ENCODE measurements at places on chromosomes 12 and 14.

- DNase-seq, result no peak
Measured at GRCh38 chr12:68646484-68646883, 35.8 kb downstream of the RAP1B start.

- no peak for DNase-seq
Measured at GRCh38 chr12:20588042-20588441, 107.1 kb upstream of the SLCO1C1 start.

- peak; percentile 74 for DNase-seq
Measured at GRCh38 chr14:99127651-99128167, 144.3 kb downstream of the BCL11B start.

DNA sequence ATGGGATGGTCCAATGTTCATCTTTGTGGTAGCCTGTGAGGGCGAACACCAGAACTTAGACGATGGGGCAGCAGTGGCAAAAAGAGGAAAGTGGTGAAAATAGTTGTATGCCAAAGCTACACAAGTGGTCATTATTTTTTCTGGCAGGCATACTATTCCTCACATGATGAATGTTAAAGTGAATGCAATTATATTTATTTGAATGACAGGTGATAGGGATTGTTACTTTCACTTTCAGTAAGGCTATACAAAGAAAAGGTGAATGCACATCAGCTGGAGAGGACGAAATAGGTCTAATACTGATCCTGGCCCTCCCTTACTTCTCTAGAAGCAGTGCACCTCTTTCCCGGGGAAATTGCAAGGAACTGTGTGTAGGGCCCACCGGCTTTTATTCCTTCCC, 470.1 kb downstream of the TMTC2 start:
- DNase-seq, result no peak

- no peak for DNase-seq
Measured at GRCh38 chr12:131105736-131106348, 152.1 kb downstream of the ADGRD1 start.

GRCh38 chr12:108856428-108857157, 790 bp downstream of the SSH1 start:
- DNase-seq, result peak; percentile 72

DNA sequence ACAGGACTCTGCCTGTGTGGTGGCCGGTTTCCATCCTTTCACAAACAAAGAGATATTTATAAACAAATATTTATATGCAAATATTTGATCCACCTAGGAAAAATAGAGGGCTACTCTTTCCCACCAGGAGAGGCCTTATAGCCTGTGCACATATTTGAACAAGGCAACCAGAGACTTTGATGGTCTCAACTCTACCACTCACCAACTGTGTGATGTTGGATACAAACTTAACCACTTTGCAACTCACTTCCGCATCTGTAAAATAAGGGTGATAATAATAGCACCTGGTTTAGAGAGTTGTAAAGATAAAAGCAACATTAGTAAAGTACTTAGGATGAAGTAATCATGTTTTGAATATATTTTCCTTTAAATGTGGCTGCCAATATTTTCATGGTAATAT, 1.5 kb upstream of the CLEC12A start:
- DNase-seq, result no peak

DNA sequence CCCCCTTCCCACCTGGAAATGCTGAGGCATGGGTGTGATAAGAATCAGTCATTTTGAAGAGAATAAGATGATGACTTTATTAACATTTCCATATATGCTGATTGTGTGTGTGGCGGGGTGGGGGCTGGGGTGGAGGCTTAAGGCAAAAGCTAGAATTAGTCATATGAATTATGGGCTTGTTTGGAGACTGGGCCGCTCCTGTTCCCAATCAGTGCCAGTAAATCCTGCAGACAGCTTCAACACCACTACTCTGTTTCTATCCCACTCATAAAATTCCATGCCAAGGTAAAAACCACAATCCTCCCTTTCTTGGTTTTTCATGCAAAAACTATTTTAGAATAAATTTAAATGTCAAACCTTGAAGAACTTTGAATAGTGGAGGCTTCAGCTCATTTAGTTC, 29.9 kb upstream of the SLC38A2 start:
- DNase-seq, result peak; percentile 99

DNA sequence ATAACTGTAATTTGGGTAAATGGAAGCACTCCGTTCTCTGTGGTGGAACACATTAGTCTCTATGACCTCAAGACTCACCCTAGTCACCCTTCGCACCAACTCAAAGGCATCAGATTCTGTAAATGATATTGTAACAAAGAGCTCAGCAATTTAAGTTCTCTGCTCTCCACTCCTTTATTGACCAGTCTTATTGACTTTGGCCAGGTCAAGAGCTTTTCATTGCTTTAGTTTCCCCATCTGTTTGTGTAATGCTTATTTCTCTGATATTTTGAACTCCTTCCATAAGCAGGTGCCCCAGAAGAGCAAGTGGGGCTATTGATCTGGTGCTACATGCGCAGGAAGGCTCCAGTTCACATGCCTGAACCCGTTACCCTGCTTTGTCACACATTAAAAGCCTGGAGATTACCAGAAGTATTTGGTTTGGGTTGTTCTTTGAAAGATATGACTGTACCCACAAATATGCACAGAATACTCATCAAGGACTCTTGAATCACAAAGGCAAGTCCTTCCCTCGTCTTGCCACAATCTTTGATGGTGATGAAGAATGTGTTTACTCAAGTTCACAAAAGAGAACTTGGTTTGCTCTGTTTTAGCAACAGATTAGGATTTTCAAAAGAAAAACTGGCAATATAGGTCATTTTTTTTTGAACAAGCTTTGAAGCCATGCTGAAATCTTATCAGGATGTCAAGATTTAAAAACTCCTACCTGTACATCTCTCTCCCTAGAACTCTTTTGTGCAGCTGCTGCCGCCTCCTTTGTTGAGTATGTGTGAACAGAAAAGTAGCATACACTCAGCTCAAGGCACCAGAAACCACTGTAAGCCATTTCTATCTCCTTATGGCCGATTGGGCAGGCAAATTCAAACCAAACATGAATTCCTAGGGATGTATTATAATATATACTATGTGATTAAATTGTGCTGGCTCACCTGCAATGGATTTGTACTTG, 193.9 kb downstream of the BCAT1 start:
- DNase-seq, result peak; percentile 89

DNA sequence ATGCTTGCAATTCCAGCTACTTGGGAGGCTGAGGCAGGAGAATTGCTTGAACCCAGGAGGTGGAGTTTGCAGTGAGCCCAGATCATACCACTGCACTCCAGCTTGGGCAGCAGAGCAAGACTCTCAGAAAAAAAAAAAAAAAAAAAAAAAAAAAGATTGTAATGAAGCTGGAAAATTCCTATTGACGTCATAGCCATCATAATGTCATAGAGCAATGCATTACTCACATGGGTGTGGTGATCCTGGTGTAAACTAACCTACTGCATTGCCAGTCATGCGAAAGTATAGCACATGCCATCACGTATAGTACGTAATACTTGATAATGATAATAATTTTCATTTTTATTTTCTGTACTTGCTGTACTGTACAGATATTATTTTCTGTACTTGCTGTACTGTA, 42.7 kb upstream of the NID2 start:
- DNase-seq, result no peak

DNA sequence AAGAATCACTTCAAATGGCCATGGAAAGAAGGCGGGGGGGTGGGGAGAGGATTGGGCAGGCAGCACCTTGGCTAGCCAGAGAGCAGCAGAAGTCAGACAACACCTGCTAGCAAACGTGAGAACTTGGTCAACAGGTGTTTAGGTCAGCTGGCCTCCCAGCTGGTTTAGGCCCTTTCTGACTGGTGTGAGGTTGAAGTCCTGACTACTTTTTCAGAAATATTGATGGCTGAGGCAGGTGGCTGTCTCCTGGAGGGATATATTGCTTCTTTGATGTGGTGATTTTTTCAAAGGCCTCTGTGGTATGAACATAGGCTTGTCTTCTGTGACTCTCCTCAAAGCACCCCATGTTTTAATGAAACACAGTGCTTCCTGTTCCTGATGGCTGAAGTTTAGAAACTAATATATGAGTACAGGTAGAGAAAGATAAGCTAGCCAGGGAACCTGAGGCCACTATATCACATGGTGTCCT, 238.2 kb upstream of the SSTR1 start:
- no peak for DNase-seq

DNA sequence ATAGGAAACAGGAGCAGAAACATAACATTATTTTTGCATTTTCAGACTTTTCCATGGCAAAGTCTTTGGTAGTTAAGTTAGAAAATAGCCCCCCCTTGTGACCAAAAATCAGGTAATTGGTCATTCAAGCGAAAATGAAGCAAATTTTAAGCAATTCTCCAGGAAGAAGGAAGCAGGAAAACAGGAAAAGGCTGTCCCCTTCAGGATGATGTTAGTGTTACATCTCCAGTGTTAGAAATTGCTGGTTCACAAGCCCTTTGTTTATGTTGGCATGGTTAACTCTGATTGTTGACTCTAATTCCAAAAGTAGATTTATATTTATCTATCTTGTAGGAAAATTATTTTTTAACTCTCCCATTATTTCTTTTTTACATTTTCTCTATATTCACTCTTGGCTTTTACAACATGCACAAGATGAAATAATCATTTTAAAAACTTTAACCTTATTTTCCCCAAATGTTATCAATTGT, 18.8 kb upstream of the GAS2L3 start:
- peak; percentile 83 for DNase-seq

DNA sequence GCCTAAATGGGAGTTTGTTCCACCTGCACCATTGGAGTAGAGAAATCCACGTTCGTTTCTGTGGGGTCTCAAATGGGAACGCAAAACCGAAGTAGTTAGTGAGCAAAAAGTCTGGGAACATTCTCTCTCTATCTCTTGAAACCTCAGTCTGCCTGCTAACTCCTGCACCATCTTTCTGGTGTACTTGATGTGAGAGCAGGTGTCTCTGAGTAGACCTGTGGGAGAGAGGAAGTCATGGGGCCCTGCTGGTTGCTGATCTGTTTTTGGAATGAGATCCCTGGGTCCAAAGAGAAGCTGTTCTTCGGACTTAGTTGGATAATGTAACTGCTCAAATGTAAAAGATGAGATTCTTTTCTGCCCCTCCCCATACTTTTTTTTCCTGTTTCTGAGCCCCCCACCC, 57.3 kb downstream of the MAX start:
- no peak for DNase-seq

DNA sequence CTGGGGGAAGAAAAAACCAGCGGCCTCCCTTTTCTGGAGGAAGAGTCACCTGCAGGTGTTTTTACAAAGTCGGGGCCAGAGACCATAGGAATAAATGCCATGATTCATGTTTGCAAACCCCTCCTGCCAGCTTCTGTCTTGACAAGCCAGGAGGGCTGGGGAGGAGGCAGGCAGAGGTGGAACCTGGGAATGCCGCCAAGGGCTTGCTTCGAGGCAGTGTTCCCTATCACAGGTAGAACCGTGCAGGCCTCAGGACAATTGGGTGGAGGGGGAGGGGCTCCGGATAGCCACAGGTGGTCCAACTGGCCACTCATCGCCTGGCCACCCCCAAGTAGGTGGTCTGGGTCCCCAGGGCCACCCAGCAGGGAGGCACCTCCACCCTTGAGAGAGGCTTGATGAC, 14.2 kb upstream of the DLK1 start:
- no peak for DNase-seq

All from fibroblast of upper back skin (primary cell).